Stimulated activated CD8-positive, alpha-beta memory T cell treated with anti-CD3 and anti-CD28 coated beads, Interleukin-4, amount 100 ng/mL, for 1 hour (primary cell): ENCODE measurements at places on chromosomes 3 and 15.

GRCh38 chr3:5638550-5638949 is 451.0 kb downstream of the EDEM1 start:
- no peak for DNase-seq

GRCh38 chr3:127002195-127003174 is 19.6 kb downstream of the PLXNA1 start:
- DNase-seq, result no peak

DNA sequence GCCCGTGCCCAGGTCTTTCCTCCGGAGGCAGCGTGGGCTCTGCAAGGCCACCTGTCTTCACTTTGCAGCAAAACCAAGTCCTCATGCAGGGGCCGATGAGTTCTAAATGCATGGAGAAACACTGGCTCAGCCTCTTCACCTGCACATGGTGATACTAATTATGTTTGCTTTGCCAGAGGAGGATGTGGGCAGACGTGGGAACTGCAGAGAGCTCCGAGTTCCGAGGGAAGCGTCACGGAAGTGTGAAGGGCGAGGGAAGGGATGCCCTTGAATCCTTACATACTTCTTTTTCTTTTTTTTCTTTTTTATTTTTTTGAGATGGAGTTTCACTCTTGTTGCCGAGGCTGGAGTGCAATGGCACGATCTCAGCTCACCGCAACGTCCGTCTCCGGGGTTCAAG is 74.8 kb downstream of the GABRG3 start:
- DNase-seq, result no peak

GRCh38 chr3:138036572-138036971 is 26.6 kb downstream of the CLDN18 start:
- no peak for DNase-seq

DNA sequence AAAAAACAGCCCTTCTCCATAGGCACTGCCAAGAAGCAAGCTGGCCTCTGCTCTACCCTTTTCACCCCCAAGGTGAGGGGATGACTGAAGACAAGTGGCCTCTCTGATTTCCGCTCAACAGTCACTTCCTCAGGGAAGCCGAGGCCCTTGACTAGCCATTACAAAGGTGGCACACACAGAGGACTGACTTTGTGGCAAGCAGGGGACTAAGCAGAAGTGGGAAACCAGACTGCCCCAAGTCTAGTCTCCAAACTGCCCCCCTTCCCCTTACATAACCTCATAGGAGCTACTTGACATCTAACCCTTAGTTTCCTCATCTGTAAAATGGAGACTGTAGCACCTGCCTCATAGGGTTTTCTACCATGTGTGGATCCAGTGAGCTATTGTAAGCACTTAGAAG is 118.9 kb downstream of the FOXP1 start:
- no peak for DNase-seq

DNA sequence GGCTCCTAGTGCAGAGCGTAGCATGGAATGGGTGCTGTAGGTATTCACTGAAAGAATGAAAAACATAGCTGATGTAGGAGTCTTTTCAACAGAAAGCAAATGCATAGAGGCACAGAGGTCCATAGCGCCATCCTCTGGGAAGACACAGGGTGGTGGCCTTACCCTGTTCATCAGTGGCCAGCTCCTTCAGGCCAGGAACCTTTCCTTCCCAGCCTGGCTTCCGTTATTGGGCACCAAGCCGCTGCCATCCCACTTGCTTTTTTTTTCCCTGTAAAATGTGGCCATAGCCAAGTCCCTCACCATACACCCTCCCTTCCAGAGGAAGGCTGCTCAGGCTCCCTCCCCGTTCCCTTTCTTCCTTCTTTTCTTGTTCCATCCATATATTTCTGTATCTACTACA is 118.1 kb downstream of the ZNF621 start:
- DNase-seq, result no peak

GRCh38 chr3:175732017-175732416 is 872.9 kb downstream of the NAALADL2 start:
- no peak for DNase-seq

GRCh38 chr15:69025320-69025719 is 10.8 kb downstream of the NOX5 start:
- no peak for DNase-seq

DNA sequence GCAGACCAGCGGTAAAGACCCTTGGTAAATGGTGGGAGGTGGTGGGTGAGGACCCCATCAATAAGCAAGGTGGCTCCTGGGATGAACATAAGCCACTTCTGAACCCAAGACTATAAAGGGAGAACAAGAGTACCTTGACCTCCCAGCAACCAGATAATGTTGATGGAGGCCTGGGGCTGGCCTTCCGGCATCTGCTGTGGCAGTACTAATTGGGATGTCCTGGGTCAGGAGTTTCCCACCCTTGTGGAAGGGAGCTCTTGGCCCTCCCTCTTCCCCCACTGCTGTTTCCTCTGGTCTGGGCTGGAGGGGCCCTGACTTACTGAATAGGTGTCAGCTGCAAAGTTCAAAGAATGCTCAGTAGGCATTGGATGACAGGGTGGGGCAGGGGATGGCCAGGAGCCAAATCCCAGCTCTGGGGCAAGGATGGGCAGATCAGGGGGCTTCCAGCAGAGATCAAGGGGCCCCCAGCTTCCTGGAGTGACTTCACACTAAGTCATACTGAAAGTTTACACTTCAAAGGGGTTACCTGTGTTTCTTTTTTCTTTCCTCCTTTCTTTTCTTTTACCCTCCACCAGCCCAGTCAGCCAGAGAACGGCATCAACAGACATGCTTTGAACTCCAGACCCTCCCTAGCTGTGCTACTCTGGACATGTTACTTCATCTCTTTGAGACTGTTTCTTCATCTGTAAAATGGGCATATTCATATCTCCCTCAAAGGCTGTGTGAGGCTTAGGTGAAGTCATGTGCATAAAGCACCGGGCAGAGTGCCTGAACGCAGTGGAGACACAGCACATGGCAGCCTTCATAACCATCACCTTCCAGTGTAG is 1.5 kb downstream of the RBP1 start:
- DNase-seq, result no peak

DNA sequence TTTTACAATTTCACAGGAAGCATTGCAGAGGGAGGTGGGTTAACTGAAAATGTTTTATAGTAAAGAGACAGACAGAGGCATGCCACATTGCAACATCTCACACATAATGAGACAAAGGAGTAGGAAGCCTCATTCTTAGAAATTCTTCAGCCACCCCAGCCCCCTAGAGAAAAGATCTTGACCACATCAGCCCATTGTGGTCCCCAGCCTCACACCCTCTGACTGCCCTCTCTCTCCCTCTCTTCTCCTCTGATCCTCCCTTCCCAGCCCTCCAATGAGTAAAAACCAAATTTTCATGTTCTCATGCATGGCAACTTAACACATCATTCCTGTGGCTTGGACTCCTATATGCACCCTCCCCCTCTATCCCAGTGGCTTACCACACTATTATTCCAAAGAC is 174.1 kb downstream of the UACA start:
- no peak for DNase-seq

GRCh38 chr3:81097889-81098288 is 663.6 kb downstream of the GBE1 start:
- no peak for DNase-seq

DNA sequence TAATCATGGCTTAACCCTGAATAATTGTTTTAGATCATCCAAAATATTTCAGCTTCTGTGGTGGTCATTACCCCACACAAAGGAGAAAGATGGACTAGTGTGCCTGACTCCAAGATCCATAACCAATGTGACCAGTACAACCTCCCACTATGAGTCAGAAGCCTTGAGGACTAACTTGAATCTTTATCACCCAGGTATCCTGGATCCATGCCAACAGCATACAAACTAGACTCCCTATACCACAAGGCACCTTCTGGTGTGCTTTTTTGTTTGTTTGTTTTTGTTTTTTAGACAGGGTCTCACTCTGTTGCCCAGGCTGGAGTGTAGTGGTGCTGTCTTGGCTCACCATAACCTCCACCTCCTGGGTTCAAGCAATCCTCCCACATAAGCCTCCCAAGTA is 317.7 kb downstream of the VPS13C start:
- DNase-seq, result no peak

DNA sequence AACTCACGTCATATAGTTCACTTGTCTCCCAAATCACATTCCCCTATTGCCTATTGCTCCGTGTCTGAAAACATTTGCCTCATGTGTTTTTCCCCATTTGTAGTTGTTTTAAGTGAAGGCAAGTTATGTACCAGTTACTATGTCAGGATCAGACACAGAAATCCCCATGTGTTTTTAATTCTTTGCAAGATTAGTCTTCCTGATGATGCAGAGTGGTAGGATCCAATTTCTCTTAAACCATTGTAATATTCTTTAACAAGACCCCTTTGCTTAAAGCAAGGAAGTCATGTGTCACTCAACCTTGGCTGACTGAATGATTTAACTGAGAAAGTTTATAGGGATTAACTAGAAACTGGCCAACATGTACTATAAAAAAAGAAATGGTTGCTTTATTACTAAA is 164.4 kb downstream of the OPA1 start:
- DNase-seq, result no peak

- DNase-seq, result no peak
These were observed 9.5 kb downstream of the CLDN18 start for GRCh38 chr3:138019281-138020069.

DNA sequence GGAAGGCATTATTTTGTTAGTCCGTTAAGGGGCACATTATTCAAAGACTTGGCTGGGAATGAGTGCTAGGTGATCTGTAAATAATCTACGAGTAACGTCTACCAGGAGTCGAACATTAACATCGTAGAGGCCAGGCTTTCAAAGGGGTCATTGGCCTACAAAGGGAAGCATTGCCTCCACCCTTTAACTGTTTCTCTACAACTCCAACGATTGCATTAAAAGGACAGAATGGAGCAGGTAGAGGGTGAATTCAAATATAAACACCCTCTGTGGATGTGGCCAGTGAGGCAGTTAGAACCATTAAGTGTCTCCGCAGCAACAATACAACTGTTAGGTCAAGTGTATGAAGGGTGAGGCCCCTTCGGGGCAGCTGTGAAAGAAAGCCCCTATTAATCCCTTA is 126.0 kb upstream of the LMOD3 start:
- DNase-seq, result no peak

GRCh38 chr3:57048052-57048671 is 12.3 kb upstream of the SPATA12 start:
- no peak for DNase-seq

GRCh38 chr3:65560133-65560532 is 478.6 kb downstream of the MAGI1 start:
- DNase-seq, result no peak

GRCh38 chr3:8596321-8597218 is 48.0 kb downstream of the SSUH2 start:
- no peak for DNase-seq

- DNase-seq, result no peak
These were observed 271.2 kb downstream of the RBMS3 start for GRCh38 chr3:29552051-29552450.

- DNase-seq, result no peak
These were observed 39.9 kb downstream of the PLCH1 start for GRCh38 chr3:155704771-155705559.

DNA sequence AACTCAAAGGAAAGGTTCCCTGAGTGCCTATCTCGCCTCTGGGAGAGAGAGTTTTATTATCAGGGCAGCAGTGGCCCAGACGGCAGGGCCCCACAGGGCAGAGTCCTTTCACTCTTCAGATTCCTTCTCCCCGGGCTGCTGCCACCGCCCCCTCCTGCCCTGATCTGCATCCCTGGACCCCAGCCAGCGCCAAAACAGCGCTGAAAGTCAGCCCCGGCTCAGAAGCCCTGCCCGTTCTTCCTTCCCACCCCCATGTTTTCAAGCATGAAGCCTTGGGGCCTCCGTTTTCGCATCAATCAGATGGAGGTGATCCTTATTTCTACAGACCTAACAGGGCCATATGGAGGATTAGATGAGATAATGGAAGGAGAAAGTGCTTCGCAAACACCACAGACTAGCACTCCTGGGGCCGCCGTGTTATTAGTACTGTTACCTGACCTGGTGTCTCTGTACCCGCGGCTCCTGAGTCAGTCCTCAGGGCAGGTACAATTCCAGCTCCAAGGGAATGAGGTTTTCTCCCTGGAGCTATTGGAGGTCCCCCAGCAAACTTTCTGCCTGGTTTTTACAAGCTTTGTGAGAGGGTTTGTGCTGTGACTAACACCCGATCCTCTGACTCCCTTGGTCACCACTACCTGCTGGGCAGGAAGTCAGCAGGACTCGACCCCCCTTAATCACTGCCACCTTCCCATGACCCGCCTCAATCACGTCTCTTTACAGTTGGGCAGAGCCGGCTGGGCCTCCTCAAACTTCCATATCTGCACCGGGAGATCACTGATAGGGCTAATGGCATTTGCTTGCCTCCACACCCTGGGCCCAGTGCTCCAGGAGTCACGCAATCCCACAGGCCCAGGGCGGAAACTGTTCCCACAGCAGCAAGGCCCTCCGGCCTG is 39.5 kb upstream of the TSEN2 start:
- DNase-seq, result no peak

DNA sequence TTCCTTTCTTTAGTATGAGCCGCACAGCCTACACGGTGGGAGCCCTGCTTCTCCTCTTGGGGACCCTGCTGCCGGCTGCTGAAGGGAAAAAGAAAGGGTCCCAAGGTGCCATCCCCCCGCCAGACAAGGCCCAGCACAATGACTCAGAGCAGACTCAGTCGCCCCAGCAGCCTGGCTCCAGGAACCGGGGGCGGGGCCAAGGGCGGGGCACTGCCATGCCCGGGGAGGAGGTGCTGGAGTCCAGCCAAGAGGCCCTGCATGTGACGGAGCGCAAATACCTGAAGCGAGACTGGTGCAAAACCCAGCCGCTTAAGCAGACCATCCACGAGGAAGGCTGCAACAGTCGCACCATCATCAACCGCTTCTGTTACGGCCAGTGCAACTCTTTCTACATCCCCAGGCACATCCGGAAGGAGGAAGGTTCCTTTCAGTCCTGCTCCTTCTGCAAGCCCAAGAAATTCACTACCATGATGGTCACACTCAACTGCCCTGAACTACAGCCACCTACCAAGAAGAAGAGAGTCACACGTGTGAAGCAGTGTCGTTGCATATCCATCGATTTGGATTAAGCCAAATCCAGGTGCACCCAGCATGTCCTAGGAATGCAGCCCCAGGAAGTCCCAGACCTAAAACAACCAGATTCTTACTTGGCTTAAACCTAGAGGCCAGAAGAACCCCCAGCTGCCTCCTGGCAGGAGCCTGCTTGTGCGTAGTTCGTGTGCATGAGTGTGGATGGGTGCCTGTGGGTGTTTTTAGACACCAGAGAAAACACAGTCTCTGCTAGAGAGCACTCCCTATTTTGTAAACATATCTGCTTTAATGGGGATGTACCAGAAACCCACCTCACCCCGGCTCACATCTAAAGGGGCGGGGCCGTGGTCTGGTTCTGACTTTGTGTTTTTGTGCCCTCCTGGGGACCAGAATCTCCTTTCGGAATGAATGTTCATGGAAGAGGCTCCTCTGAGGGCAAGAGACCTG is 13.2 kb downstream of the GREM1 start:
- no peak for DNase-seq
